Eye (tissue), 1 donor: ENCODE measurements at places on chromosomes 7 and 10.

DNA sequence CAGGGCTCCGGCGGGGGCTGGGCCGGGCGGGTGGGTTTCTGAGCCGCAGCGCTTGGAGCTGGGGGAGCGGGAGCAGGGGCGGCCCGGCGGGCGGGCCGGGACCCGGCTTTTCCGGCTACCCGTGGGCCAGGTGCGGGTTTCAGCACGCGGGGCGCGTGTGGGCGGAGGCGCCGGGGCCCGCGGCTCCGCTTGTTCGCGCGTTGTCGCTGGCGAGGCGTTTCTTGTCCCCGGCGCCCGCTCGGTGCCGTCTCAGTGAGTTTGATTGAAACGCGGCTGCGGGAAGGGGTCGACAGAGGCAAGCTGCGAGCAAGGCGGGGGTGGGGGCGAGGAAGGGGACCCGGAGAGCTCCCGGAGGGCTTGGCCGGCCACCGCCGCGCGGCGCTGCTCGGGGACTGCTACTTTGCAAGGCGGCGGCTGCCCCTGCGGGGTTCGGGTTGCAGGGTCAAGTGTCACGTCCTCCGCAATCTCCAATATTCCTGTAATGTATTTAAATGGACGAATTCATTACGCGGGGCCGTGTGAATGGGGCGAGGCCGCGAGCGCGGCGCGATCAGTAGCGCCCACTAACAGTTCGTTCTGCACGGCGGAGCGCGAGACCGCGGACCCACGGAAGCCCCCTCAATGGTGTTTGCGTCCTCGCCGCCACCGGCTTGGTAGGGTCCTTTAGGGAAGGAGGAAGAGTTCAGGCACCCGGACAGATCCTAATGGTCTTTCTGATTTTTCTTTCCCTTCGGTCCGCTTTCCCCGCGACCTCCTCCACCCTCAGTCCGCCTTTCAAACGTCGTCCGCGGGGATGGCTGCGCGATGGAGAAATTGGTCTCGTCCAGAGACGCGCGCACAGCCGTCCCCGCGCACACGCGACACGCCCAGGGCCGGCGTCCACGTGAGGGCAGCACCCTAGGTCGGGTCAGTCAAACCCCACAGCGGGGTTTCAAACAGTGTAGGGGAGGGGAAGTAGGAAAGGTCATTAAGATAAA is 76.9 kb downstream of the INSIG1 start:
- peak; percentile 54 for DNase-seq

DNA sequence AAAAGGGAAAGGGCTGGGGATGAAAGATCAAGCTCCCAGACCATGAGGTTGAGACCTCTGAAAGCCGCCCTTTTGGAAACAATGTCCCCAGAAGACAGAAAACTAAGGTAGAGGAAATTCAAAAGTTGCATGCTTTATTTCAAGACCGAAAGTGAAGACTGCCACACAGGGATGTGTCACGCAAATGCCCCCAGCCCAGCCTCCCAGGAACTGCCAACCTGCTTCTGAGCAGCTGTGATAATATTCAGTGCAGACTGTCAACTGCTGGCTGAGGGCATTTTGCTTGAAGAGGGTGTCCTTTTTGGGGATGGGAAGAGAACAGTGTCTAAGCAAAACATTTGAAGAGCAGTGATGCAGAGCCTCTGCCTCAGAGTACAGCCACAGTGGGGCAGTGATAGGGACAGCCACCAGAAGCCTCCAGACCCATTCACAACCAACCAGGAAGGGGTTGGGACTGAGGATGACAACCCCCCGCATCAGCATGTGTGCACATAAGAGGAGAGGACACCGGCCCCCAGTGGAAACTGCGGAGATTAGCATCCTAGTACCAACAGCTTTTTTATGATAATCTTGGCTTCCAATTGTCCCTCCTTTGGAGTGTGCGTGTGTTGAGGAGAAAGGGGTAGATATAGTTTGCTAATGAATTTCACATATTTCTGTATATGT is 34.7 kb upstream of the NFE2L3 start:
- no peak for DNase-seq

DNA sequence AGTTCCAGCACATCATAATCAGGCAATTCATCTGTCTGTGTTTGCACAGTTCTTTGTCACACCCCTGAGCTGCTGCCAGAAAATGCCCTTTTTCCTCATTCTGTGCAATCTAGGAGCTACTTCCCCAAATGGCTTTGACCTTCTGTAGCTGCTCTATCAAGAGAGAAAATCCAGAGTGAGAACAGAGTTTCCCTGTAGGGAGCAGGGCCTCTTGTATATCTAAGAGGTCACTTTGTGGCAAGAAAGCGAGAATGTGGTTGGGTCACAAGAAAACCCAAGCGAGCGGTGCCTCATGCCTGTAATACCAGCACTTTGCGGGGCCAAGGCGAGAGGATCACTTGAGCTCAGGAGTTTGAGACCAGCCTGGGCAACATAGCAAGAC is 24.3 kb downstream of the SLC29A3 start:
- no peak for DNase-seq

DNA sequence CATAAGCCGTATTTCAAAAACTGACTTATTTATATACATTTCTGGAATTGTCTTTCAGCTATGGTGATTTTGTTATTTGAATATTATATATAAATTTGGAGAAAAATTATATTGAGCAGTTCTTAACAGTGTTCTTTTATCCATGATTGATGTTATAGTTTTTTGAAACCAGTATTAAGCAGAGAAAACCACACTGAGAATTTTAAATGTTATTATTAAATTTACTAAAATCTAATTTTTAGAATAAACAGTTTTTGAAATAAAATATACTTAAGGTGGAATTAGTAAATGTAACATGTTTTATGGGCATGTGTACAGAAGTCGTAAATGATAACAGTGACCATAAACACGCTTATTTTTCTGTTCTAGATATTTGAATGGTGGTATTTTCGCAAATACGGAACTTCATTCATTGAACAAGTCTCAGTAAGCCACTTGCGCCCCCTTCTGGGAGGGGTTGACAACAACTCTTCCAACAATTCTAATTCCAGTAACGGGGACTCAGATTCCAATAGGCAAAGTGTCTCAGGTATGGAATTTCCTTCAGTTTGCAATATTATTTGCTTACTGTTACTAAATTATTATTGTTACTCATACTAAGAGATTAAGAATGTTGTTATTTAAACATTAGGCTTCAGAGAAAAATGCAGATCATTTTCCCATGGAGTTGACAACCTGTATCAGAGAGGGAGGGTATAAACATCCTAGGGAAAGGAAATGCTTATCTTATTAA is 166.1 kb downstream of the ST7 start:
- DNase-seq, result peak; percentile 92

DNA sequence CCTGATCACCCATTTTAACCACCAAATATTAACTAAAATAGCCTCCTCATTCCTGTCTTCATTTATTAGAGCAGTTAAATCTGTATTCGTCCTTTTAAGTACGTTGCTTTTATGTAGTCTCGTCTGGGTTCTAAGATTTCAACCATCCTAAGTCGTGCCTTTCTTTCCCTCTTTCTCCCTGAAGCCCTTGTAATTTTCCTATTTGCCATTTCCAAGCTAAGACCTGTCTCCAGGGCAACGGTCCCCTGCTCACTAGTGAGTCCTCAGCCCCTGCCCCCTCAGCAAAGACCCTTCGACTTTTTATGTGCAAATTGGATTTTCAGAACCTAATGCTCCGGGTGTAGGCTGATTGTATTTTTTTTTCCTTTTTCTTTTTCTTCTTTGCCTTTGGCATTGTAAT is 16.1 kb upstream of the MEST start:
- peak; percentile 78 for DNase-seq

DNA sequence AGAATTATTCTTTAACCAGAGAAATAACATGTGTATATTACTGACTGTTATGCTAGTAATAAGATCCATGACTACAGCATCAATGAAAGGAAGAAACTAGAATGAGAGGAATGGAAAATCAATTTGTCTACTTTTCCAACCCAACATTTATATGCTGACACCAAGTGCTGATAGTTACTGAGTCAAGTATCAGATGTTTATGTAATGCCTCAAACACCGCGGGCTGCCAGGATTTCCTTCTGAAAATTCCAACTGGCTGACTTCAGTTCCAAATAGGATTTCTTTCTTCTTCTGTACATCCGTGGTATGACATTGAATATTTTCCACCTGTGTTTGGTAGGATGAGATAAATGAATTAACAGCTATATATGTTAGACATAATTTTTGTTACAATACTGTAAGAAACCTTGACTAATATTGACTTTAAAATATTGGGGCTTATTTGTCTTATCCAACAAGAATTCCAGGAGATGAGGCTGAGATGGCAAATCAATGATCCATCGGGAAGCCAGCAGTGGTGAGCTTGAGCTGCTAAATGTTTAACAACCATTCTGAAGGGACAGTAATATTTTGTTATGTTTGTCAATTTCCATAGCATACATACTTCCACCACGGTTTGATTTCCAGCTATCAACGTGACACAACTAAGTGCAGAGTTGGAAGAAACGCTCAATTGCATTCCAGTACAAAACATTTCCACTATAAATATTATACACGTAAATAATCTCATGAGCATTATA is 435.2 kb upstream of the AUTS2 start:
- DNase-seq, result peak; percentile 39

GRCh38 chr7:143385891-143386781 is 5.0 kb downstream of the ZYX start:
- no peak for DNase-seq
